ENCODE measurements at places on chromosomes 7 and 10.

DNA sequence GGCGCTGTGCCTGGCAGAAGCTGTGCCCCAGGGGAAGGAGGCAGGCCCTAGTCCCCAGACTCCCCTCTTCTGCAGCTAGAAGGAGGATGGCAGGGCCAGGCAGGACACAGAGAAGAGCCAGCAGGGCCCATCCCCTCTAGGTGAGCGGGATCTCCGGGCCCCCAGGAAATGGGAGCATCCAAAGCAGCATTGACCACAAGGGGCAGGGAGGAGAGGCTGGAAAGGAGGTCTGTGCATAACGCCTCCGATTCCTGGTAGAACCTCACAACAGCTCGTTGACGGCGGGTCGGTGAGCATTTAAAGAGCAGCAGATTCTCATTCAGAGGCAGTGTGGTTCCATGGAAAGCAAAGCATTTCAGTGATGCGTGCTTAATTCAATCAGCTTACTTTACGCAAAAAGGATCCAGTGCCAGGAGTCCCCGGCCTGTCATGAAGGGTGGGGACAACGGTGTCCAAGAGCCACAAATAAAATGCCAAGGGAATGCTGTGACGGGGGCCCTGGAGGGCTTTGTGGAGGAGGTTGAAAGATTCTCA lies 41.0 kb downstream of the CLRN3 start:
- DNase-seq, result no peak

DNA sequence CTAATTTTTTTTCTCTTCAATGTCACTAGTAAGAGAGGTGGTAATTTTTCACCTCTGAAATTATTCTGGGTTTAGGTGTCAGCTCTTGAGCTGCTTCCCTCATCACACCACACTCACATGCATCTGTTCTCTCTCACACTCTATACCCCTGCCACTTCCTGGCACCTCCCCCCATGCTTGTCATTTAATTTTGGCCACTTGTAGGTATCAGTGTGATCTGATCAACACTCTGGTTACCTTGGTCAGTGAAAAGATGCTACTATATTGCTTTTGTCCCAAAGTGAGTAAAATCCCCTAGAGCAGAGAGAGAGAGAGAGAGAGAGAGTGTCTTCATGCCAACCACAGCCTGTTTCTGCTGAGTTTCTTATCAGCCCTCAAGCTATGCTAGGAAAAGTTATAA lies 42.5 kb downstream of the STK17A start:
- DNase-seq, result no peak

DNA sequence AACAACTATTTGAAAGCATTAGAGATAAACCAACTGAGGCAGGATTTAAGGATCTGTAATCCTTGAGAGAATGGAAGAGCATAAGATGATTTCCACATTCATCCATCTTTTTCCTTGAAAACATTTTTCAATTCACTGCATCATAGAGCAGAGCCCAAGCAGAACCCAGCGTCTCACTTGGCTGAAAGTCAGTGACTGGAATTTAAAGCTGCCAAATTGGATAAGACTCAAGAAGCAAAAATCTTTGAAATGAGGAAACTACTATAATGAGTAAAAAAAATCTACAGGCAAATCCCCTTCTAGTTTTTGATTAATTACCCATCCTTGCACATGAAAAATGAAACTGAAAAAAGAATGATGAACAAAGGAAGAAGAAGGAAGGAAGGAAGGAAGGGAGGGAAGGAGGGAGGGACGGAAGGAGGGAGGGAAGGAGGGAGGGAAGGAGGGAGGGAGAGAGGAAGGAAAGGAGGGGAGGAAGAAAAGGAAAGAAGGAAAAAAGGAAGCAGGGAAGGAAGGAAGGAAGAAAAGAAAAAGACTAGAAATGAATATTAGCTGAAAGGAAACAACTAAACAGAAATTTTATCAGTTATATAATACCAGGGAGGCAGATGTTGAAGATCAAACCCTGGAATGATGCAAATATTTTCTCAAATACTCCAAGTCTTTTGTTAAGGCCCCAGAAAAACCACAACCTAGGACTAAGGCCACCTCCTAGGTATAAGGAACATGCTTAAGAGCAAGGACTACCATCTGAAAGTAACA lies 336.3 kb upstream of the MAGI2 start:
- DNase-seq, result no peak

GRCh38 chr7:7183838-7184463 lies 1.6 kb downstream of the C1GALT1 start:
- DNase-seq, result peak; percentile 75

GRCh38 chr7:101093906-101094305 lies 8.6 kb downstream of the TRIM56 start:
- DNase-seq, result peak; percentile 78

DNA sequence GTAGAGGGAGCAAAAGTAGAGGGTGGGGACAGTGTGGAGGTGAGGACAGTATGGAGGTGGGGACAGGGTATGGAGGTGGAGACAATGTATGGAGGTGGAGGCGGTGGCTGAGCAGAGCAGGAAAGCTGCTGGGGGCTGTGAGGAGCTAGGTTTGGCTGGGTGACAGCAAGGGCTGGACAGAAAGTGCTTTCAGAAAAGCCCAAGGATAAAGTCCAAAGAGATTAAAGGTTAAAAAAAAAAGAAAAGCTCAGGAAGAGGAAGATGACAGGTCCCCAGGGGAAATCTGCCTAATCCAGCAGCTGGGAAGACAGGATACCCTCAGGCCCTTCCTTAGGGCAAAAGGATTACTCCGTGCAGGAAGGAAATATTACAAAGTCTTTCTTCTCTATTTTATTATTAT lies 32.1 kb upstream of the PFKFB3 start:
- DNase-seq, result no peak

DNA sequence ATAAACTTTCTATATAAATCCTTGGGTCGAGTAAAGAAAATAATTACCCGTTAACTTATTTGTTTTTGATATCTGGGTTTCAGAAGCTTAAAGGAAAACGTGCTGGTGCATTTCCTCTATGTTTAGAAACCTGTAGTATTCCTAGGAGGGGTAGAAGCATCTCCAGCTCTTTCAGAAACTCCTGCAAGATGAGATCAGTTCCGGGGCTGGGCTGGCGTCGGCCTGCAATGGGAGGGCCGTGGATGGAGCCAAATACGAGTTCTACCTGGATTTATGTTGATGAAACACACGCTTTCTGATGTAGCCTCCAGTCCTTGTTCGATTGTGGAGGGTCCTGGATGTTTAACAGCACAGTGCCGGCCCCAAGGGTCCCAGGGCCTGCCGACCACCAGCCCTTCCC lies 35.8 kb upstream of the DIP2C start:
- no peak for DNase-seq

GRCh38 chr7:158957510-158957906 lies 101.2 kb downstream of the DYNC2I1 start:
- DNase-seq, result no peak

- no peak for DNase-seq
Measured at GRCh38 chr10:94640562-94640961, 43.0 kb upstream of the CYP2C18 start.

DNA sequence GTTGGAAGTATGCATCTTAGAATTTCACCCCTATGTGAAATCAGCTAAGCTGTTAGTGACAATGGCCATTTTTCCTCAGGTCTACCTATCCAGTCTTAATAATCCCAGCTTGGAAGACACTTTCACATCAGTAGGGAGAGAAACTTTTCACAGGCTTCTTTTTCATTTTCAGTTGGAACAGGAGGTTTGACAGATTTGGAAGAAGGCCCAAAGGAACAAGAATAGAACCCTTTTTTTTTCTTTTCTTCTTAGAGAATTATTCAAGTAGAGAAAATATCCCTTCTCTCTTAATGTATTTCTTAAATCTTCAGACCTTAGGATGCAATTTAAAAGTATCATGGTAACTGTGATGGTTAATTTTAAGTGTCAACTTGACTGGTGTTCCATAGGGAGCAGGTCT lies 410.5 kb upstream of the C7orf33 start:
- DNase-seq, result no peak

- DNase-seq, result no peak
Measured at GRCh38 chr7:26081638-26082037, 70.4 kb upstream of the NFE2L3 start.

DNA sequence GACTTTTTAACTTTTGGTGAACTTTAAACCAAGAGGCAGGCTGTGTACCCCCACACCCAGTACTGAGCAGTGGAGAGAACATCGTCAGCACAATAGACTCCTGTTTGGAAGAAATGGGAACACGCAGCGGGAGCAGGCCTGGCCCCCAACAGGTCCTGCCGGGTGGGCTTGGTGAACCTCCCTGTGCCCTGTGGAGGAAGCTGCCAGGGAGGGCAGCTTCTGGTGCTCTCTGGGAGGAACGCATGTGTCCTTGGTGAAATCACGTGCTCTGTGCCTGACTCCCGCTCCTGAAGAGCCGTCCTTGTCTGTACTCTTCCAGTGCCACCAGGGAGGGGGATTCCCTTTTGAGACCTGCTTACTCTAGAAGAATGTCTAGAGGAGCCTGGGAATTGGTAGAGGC lies 31.6 kb downstream of the CHAT start:
- no peak for DNase-seq

DNA sequence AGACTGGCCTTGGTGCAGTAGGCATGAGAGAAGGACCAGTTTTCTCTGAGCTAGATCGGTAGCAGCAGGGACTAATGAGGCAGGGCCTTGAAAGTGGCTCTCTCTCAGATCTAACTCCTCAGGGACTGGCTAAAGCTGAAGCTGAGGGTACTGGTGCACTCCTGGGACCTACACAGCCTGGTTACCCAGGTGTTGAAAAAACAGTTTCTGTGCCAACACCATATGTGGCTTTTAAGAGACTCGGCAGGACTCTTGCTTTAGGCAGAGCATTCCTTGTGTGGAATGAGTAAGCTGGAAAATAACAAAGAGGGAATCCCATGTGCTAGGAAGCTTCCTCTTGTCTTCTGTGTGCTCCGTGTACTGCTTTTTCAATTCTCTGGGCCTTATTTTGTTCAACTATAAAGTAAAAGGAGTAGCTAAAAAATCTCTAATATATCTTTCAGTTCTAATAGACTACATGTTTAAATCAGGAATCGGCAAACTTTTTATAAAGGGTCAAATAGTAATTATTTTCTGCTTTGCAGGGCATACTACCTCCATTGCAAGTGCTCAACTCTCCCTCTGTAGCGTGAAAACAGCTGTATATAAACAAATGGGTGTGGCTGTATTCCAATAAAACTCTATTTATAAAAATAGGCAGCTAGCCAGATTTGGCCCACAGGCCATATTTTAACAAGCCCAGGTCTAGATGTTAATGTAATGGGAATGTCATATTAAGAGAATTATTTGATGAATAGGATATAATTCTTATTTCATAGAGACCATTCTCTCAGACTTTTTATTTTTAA lies 186.1 kb upstream of the KAT6B start:
- no peak for DNase-seq

- no peak for DNase-seq
Measured at GRCh38 chr7:151138153-151138851, 29.2 kb downstream of the GBX1 start.

DNA sequence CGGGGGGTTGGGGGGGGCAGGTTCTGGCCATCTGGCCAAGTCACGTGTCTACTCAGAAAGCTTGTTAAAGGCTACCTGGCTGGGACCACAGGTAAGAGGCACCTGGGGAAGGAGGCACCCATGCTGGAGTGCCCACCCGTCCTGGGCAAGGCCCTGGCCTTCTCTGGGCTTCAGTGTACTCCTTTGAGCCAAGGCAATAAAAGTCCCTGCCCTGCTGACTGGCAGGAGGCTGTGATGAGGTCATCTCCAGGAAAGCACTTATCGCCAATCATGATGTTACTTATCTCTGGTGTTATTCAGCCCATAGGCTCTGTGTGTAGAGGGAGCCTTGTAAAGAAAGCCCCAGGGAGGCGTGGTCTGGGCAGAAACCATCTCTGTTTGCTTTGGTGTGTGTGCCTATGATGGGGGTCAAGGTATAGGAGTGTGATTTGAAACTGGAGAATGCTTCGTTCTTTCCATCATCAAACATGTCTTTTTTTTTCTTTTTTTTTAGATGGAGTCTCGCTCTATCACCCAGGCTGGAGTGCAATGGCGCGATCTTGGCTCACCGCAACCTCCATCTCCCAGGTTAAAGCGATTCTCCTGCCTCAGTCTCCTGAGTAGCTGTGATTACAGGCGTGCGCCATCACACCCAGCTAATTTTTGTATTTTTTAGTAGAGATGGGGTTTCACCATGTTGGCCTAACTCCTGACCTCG lies 2.5 kb upstream of the CLDN4 start:
- peak; percentile 64 for DNase-seq

DNA sequence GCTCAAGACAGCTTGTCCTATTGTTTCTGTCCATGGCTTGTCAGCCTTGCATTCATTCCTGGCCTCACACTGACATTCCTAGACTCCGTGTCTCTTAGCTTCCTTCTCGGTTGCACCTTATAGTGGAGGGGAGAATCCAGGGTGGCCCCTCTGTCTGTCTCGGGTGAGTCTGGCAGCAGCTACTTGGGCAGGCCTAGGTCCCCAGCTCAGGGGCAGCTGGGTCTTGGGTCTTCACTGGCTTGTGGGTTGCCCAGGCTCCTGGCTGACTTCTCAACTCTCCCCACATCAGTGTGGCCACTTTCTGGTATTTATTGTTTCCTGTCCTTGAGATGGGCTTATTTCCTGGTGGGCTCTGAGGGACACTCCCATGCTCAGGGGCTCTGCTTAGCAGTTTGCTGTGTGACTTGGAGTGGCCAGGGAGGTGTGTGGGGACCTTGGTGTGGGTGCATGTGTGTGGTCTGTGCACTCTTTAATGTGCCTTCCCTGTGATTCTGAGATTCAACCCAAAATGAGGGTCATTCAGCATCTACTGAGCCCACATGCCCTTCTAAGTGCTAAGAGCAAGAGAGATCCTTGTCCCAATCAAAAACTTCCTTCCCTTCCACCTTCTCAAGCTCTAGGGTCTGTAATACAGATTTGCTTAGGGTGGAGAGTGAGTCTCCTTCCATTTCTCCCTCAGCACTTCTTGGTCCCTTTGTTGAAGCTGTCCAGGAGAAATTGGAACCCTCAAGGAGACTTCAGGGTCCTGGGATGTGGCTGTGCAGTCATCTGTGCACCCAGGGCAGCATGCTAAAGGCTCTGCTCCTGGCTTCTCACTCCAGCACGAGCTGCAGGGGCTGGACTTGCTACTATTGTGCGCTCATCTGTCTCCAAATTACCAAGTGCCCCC lies 20.1 kb downstream of the UPP1 start:
- DNase-seq, result peak; percentile 73

DNA sequence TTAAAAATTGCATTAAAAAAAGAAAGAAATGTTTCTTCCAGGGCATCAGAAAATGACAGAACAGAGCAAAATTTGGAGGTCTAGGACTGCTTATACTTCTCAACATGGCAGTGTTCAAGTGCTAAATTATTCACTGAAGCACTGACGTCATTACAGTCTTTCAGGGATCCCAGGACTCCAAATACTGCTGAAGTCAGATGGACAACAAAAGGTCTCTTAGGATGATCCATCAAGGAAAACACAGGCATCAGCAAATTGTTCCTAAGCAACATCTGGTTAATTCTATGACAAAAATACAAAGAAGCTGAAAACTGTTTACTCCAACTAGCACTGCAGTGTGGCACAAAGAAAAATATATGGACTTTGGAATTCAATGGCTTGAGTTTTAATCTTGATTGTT lies 52.1 kb downstream of the PDK4 start:
- DNase-seq, result no peak
